Stimulated activated CD4-positive, alpha-beta T cell treated with anti-CD3 and anti-CD28 coated beads, TNF-alpha, amount 100 ng/mL, for 48 hours (primary cell): ENCODE measurements at places on chromosomes 16 and 17.

- no peak for DNase-seq
Observed at GRCh38 chr17:27368151-27368795, 74.4 kb downstream of the WSB1 start.

- no peak for DNase-seq
Observed at GRCh38 chr17:9162275-9162985, 141.1 kb downstream of the NTN1 start.

GRCh38 chr17:45060382-45060796, 728 bp upstream of the NMT1 start:
- DNase-seq = no peak

DNA sequence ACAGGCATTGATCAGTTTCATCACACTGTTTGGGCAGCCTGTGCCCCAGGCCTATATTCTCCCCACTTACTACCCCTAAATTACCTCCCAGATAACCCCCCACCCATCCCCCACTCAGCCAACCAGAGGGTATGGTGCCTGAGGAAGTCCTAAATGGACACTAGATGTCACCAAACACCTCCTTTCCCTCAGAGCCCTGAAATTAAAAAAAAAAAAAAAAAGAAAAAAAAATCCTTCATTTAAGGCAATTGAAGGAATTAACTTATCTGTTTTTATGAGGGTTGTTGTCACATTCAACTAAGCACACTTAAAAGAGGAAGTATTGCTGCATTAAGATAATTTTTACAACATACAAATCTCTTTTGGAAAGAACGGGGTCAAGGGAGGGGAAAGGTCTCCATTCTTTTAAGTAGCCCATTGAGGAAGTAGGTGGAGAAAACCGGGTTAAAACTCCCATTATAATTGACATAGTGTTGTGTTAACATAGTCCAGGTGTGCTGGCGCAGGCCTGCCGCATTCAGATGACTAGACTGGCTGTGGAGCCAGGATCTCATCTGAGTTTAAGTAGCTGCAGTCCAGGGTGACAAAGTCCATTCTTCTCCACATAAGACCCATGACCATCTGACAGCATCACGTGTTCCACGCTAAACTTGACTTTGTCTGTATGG, 46.3 kb downstream of the SNX11 start:
- peak; percentile 12 for DNase-seq

- no peak for DNase-seq
Observed at GRCh38 chr17:38609280-38610031, 3.7 kb upstream of the SRCIN1 start.

GRCh38 chr17:55601874-55602364, 90.7 kb upstream of the SMIM36 start:
- DNase-seq = no peak

DNA sequence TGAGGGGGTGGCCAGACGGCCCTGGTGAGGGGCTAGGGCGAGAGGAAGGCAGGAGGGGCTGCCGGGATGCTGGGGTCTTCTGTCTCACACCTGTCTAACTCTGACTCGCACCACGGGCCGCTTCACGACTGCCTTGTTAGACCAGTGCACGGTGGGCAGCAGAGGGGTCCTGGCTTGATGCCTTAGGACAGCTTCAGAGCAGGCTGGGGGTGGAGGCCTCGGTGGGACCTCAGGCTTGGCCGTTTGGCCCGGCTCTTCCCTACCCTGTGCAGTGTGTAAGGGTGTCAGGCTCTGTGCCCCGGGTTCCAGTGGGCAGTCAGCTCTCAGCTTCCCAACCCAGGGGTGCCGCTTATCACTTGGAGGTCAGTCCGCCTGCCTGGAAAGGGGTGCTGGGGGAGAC, 100.7 kb downstream of the OR1D5 start:
- DNase-seq = no peak

DNA sequence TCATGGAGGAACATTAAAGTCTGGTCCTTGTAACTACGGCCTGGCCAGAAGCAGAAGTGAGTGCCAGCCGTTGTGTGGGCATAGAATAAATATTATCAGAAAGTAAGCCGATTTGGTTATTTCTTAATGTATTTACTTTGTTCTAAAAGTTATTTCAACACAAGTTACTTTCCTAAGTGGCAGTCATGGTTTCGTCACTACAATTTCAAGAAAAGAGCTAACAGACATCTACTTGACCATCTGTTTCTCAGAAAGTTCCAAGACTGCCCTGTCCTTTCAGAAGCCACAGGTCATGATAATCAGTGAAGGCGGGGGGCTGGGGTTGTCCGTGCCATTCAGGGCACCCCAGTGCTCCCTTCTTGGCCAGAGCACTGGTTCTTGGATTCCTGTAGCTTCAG, 14.9 kb upstream of the FASN start:
- no peak for DNase-seq

DNA sequence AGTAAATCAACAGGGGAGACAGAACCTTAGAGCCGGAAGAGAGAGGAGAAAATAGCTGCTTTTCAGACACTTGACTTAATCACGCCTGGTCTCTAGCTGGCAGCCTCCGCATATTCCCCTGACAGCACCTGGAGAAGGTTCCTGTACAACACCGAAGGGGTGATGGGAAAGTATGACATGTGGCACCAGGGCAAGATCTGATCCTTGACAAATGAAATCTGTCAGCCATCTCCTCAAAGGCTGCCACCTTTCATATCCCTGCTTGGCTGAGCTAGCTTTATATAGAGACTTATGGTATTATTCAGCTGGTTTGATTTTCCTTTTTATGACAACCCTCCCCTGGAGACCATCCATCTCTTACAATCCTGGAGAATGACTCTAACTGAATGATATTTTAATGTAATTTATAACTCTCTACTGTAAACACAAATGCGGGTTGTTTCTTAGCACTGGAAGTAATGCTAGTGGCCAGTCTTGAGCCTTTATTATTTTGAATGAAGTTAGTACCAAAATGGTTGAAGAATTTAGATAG, 1205.3 kb upstream of the CDH8 start:
- no peak for DNase-seq

- peak; percentile 81 for DNase-seq
Observed at GRCh38 chr17:64025732-64026294, 5.4 kb upstream of the ICAM2 start.

GRCh38 chr16:83510906-83511305, 296.9 kb upstream of the HSBP1 start:
- DNase-seq = no peak

- no peak for DNase-seq
Observed at GRCh38 chr16:82631701-82632685, 5.2 kb downstream of the CDH13 start.

DNA sequence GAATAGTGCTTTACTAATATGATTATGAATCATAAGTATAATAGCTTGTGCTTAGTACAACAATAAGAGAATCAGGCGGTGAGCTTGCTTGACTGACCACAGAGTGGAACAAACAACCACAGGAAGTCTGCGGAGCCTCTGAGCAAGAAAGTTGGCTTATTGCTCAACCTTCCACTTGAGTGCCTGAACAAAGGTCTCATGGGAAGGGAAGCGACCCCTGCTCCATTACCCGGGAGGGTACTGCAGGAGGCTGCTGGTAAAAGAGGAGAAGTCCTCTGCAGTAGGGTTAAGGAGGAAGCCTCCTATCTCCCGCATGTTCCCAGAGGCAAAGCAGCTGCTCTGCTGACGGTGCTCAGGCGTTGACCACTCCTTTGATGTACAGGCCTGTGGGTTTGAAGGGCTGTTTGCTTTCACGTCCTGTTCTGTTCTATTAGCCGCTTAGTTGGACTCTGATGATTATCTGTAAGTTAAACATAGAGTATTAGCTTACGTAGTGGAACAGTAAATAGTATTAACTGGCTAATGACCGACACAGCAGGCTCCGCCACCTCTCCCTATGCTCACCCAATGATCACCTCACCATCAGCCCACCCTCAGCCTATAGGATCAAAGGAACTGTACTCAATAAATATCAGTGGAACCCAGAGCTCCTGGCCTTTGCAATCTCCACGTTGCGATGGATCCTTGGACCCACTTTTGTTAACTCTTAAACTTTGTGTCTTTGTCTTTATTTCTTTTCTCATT, 17.5 kb downstream of the ALOX15B start:
- DNase-seq = no peak

DNA sequence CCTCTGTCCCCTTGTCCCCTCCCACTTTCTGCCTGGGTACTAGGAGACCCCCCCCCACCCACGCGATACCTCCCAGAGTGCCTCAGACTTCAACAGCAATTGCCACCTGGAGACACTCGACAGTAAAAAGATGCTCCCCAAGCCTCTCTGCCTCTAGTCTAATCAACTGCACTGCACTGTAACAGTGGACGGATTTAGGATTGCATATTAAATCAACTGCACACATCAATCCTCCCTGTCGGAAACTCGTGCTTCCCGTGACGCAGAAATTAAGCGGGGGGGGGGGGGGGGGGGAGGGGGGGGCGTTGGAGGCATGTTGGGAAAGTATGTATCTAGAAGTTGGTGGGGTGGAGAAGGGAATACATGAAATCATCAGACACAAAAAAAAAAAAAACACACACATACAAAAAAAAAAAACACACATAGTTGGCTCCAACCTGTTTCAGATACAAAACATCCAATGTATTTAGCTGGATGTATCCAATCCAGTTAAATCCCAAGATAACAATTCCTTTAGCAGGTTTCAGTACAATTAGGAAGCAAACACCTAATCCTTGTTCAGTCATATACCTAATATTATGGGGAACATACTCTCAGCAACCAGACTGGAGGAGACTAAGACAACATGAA, 29.7 kb downstream of the FAM222B start:
- no peak for DNase-seq

DNA sequence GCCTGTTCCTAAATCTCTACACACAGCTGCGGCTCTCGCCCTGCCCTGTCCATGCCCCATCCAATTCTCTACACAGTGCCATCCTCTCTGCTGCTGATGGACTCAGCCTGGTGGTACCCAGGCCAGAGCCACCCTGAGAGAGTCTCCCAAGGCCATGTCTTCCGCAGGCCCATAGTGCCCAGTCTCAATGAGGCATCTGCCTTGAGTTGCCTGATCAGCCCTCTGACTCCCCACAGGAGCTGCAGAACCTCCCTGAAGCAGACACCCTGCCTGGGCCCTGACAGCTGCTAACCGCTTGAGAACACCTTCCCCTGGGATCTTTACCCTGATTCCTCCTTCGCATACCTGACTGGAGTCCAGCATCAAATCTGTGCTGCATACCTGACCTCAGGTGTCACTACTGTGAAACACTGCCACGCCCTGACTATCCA, 13.3 kb downstream of the TSPOAP1 start:
- DNase-seq = no peak

GRCh38 chr17:43641416-43641815, 20.3 kb downstream of the MEOX1 start:
- DNase-seq = no peak

DNA sequence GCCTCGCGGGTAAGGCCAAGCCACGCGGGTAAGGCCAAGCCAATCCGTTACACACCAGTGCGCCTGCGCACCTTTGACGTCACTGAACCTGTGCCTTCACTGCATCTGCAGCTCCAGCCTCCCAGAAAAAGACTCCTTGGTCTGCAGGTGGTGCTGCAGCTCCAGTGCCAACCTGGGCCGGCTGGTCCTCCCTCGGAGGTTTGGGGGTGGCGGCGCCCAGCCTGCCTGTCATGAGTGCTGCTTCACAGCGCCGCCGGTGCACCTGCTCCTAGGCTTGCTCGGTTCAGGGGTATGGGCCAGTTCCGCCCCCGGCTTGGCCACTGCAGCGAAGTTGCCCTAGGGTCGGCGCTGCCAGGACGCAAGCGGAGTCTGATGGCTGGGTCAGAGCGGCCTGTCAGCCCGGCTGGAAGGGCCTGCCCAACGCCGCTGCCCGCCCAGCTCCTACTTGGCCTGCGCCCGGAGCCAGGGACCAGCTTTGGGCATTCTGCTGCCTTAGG, 146.6 kb downstream of the USP22 start:
- peak; percentile 26 for DNase-seq

DNA sequence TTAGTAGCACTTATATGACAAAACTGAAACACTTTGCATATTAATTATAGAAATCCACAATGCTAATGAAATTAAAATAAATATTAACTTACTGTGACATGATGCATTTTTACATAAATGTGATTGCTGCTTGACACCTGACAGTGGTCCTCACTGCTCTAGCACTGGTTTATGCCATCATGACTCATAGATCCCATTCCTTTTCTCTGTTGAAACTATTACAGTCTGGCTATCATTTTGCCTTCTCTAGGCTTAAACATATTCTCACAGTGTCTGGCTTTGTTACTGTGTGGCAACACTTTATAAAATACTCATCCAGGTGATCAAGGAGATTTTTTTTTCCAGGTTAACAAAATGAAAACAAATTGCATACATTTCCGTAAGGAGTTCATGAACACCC, 108.0 kb downstream of the MRTFB start:
- DNase-seq = no peak

- no peak for DNase-seq
Observed at GRCh38 chr16:3094289-3095027, 4.6 kb downstream of the ZSCAN10 start.

DNA sequence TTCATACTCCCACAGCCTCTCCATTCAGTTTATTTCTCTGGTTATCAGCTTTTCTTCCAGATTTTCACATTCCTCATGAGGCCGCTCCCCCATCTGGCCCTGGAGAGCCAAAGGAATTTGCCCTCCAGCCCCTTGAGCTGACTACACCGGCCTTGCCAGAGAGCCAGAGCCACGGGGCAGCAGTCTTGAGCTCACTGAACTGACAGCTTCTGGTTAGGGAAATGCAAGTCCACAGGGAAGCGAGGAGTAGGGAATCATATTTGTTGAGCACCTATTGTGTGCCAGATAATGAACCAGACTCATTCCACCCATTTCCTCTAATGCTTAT, 102.4 kb downstream of the ABCC12 start:
- DNase-seq = no peak

DNA sequence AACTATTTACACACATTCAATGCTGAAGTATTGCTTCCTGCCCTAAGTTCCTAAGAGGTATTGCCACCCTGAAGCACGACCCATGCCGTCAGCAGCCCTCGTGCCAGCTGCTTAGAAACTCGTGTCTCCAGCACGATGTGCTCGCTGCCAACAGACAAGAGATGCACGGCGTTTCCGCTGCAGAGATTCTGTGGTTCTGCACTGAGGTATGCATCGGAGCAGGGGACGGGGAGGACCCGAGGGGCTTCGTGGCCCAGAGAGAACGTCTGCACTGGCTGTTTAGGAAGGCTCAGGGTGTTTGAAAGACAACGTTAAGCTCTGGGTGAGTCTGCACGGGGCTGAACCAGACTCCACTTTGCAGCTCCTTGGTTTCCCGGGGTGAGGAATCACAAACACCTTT, 82.7 kb upstream of the CREBBP start:
- DNase-seq = no peak

DNA sequence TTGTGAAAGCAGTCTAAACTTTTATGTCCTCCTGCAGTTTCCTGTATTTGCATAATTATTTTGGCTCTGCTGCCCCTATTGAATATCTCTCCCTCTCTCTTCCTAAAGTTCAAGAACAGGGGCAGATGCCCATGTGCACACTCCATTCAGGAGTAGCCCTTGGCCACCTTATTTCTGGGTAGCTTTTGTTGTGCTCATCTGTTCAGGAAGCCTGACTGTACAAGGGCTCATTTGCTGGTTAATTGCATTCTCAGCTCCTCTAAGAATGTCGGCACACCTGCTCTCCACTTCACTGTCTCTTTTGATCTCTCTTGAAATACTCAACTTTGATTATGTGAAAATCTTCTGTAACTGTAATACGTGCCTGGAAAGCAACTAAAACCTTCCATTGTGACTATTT, 1378.8 kb upstream of the CDH8 start:
- DNase-seq = no peak
